ENCODE measurements at places on chromosomes 1 and 21.

DNA sequence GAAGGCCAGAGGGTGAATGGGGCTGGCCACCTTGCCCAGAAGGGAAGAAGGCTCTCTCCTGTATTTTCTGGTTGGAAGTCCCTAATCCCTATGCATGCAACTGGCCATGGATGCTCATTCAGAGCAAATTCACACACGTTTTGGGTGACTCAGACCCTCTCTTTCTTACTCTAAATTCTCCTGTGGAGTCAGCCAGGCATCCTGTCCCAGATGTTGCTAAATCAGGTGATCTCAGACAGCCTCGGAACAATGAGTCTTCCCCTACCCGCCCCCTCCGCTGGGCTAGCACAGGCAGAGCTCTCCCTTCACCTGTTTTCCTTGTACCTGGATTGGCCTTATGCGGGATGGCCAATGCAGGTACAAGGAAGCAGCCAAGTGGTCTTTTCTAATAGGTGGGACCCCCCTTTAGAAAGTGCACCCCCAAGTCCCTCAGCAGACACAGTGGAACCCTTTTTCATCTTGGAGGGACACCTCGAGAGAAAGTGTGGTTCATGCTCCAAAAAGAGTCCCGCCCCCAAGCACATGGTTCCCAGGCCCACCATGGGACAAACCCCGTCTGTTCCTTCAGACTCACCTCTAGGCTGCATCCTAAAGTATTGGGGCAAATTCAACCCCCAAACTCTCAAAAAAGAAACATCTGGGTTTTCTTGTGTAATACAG, 8.6 kb downstream of the S100A6 start:
- no peak for ATAC-seq

- no peak for ATAC-seq
Measured at GRCh38 chr1:236916131-236916800, 88.0 kb downstream of the MT1HL1 start.

DNA sequence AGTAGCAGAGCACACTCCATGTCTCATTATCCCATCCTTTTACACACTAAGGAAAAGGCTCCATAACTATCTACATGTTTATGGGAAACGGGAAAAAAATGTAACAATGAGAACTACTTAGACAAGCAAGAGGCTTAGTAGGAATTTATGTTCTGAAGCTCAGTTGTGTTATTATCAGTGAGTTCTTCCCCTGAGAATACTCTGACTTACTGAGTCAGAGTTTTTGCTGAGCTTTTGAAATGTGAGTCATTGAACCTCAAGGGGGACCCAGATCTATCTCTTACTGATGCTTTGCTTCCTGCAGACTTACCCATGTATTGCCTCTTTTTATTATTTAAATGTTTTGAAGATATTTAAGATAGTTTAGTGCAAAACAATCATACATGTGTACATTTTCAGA, 20.1 kb downstream of the CFHR5 start:
- peak; percentile 26 for ATAC-seq

GRCh38 chr1:229271448-229272159, 693 bp downstream of the RAB4A start:
- peak; percentile 58 for ATAC-seq

- no peak for ATAC-seq
Measured at GRCh38 chr21:46028573-46029091, 47.1 kb downstream of the COL6A1 start.

- no peak for ATAC-seq
Measured at GRCh38 chr1:62962014-62962812, 178.3 kb downstream of the ATG4C start.

GRCh38 chr1:25117233-25117823, 115.0 kb downstream of the SYF2 start:
- ATAC-seq, result no peak

GRCh38 chr21:38151021-38151645, 105.7 kb upstream of the KCNJ15 start:
- ATAC-seq, result no peak

- ATAC-seq, result no peak
Measured at GRCh38 chr1:16241221-16241708, 4.3 kb upstream of the CPLANE2 start.

GRCh38 chr1:234047123-234047522, 142.6 kb downstream of the SLC35F3 start:
- ATAC-seq, result no peak

GRCh38 chr1:89179343-89179742, 3.5 kb upstream of the GBP7 start:
- ATAC-seq, result no peak

GRCh38 chr21:45986316-45987051, 4.9 kb downstream of the COL6A1 start:
- no peak for ATAC-seq

DNA sequence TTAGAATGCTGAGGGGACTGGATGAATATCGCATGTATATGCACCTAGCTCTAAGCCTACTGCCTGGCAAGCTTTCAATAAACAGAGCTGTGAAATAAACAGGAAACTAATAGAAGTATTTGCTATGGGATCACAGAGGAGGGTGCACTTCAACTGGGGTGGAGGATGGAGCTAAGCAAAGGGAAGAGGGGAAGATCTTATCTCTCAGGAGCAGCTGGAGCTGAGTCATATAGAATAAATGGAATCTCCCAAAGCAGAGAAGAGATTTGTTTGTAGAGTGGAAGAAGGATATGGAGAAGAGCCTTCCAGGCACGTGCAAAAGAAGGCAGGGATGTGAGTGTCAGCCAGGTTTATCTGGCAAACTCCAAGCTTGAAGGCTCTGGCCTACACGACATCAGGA, 17.0 kb upstream of the KCNA10 start:
- no peak for ATAC-seq

DNA sequence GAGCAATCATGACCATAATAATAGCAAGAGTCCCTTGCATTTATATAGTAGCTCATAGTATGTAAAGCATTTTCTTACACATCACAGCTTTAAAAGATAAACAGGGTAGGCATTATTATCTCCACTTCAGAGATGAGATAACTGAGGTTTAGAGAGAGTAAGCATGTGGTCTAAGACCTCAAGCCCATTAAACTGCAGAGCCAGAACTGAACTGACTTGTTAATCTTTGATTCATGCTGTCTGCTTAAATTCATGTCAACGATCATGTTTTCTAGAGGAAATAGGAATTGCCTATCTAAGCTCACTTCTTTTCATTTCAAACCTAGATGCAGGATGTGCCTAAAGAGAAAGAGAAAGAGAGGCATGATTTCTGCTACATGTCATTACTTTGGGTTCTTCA, 524.8 kb downstream of the PTPRC start:
- ATAC-seq, result peak; percentile 66

- no peak for ATAC-seq
Measured at GRCh38 chr1:46452931-46453325, 36.7 kb upstream of the DMBX1 start.

DNA sequence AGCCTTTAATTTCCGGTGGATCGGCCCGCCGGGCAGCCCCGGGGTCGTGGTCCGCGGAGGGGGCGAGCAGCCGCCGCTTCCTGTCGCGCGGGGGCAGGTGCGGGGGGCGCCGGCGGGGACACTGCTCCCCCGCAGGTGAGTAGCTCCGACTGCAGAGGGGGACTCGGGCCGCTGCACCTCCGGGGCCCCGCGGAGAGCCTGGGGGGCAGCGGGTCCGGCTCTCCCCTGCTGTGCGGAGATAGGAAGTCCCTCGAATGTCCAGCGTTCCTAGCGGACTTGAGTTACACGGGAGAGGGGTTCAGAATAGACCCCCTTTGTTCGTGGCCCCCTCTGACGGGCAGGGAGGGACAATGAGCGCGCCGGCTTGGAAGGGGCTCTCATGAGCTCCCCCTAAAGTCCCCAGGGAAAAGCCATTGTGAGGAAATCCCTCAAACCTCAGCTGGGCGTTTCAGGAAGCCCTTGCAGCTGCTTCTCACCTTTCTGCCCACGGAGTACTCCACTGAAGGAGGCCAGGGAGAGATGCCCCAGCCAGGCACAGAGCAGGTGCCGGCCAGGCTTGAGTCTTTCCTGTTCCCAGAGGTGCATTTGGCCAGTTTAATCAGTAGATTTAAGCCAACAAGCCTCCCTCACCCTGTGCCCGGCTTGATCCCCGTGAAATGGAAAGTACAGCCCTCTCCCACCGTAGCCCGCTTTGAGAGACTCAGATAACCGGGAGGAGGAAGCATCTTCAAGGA, 925 bp downstream of the PDE9A start:
- ATAC-seq, result no peak

DNA sequence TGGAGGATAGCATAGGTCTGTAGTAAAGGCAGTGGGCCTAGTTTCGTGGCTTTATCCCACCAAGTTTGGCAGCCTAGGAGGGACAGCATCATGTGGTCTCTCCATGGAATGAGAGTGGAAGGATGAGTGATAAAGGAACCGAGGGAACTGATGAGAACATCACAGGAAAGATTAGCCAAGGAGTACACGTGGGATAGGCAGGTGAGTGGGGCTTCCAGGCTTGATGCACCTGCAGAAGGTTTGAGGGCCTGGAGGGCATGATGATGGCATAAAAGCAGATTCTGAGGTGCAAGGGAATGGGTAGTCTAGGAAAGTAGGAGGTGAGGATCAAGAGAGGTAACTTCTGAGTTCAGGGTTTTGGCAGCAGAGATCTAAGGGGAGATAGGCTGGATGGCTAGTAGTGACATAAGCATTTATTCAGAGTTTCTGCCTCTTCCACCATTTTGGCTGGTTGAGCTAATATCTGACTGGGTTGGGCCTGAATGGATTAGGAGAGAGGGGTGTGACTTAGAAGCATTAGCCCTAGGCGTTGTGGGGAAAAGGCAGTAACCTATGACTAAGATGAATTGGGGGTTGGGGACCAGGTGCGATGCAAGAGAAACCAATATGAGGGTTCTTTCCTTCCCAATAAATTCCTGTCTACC, 9.1 kb downstream of the PTGFRN start:
- ATAC-seq, result no peak

DNA sequence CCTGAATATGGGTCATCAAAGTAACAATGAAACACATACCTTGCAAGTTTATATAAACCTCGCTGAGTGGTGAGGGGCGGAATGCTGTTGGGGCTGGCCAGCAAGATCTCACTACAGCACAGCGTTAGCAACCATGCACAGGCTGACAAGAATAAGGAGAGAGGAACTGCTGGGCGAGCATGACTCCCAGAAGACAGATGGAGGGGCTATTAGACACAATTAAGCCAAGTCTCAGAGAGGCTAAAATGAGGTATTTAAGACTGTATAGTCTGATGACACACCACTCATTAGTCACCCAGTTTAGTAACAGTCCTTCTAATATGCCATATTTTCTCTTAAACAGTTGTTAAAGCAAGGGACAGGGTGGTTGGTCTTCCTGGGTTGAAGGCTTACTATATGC, 340.2 kb upstream of the NR5A2 start:
- ATAC-seq, result no peak

- ATAC-seq, result no peak
Measured at GRCh38 chr1:39499668-39500067, 8.2 kb downstream of the BMP8A start.

- ATAC-seq, result no peak
Measured at GRCh38 chr1:7888248-7889081, 35.6 kb upstream of the UTS2 start.

DNA sequence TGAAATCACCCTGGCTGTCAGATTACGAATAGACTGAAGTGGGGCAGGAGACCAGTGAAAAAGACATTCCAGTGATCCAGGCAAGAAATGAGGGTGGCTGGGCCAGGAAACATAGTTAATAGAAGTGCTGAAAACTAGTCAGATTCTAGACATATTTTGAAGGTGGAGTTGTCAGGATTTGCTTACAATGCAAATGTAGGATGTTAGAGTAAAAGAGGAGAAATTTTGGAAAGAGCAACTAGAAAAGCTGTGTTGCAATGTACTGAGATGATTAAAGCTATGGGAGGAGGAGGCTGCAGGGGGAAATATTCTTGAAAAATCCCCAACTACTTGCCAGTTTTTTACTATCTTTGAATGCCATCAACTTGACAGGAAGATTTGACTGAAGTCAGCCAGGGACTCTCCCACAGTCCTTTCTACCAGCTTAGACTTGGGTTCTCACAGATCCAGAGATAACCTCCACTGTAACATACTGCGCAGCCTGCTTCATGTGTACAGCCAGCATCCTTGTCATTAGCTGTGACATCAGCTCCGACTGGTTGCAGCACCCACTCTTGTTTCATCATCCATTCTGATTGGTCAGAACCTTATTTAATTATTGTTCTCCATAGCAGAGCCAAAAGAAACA, 109.7 kb downstream of the TSEN15 start:
- ATAC-seq, result peak; percentile 59

GRCh38 chr1:43206600-43207228, 34.6 kb downstream of the CFAP57 start:
- no peak for ATAC-seq

GRCh38 chr1:11938722-11939526, 4.4 kb downstream of the PLOD1 start:
- ATAC-seq, result no peak

GRCh38 chr1:247905910-247906503, 10.6 kb downstream of the OR2W3 start:
- no peak for ATAC-seq

- no peak for ATAC-seq
Measured at GRCh38 chr1:997713-997992, 2.2 kb downstream of the HES4 start.

DNA sequence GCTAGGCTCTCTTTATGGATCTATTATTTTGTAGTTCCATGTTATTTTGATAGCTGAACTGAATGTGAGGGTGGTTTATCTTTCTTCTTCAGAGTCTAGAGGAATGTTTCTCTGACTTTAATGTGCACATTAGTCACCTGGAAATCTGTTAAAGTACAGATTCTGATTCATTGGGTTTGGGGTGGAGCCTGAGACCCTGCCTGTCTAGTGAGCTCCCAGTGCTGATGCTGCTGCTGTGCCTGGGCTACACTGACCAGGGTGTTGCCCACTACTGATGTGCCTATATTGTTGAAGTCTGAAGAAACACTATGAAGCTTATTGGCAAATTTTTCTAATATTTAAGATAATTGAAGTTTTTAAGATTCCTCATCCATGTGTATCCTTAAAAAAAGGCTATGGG, 35.9 kb downstream of the CD46 start:
- no peak for ATAC-seq

- no peak for ATAC-seq
Measured at GRCh38 chr1:100708476-100709062, 11.0 kb upstream of the VCAM1 start.

DNA sequence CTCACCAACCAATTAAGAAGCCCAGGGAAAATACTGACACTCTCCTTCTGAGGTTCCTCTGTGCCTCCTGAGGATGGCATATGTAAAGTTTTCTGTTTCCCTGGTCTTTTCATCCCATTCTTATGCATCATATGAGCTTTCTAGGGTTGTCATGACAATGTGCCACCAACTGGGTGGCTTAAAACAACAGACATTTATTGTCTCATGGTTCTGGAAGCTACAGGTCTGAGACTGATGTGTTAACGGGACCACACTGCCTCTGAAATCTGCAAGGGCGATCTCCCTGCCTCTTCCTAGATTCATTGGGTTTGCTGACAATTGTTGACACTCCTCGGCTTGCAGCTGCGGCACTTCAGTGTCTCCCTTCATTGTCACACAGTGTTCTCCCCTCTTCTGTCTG, 308.4 kb downstream of the RGS7 start:
- ATAC-seq, result no peak

DNA sequence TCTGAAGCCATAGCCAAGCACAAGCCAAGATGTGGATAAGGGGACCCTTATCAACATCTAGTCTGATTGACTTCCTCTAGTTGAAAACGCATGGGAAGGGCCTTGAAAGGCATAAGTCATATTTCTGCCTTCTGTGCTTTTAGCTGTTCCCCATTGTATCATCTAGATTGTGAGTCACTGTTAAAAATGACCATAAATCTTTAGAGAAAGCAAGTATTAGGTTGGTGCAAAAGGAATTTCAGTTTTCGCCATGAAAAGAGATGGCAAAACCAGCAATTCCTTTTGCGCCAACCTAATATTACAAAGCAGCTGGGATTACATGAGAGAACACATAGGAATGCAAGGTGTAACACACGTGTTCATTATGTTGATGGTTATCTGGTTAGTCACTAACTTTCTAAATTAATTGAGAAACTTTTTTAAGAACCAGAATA, 63.6 kb downstream of the CLIC6 start:
- no peak for ATAC-seq

Measured in activated T-helper 17 cell treated with anti-CD3 and anti-CD28 coated beads, Interleukin-2, amount 50 U/mL, for 72 hours (primary cell).